Right cardiac atrium (tissue), 5 donors: ENCODE measurements at places on chromosomes 6 and 20. TPM values are rescaled to one million over a fixed set of nuclear protein-coding genes. Genes with fewer than 3 reads are reported as not detected.
A peak's percentile ranks its signal among the peaks of the same experiment; 100 is the strongest.

Gene ZKSCAN3
- 5.3 TPM for total RNA-seq

DNA sequence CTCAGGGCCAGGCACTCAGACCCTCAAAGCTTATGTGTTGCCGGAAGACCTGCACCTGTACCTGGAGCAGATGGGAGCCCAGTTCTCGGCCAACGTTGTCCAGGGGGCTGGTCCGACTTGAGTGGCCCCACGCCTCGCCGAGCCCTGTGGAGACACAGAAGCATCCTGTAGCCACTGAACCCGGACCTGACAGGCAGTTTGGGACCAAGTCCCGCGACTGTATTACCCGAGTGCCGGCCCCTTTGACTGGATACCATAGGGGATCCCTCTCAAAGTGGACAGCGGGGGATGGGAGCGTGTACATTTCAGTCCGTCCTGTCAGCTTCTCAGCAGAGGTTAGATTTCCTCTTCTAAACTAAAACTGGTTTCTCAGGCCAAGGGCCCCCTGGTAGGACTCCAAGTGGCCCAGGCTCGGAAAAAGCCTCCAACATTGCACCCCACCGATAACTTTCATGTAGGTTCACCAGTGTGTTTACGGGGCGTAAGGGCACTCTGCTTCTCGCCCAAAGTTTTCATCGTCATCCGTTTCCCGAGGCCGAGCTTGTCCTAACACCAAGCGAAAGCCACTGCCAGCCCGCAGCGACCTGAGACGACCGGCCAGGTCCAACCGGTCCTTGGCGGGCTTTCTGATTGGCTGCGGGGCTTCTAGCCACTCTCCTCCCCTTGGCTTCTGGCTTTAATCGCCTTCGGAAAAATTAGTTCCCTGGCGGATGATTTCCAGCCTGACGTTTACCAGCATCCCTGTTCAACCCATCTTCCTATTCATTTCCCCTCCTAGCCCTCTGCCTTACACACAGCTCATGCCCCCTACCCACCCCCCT lies 10.8 kb downstream of the SIM1 start:
- no peak for DNase-seq

GRCh38 chr6:56507517-56507916 lies 135.2 kb downstream of the DST start:
- peak; percentile 42 for DNase-seq

Gene BTN3A1
- 11.2 TPM for total RNA-seq

DNA sequence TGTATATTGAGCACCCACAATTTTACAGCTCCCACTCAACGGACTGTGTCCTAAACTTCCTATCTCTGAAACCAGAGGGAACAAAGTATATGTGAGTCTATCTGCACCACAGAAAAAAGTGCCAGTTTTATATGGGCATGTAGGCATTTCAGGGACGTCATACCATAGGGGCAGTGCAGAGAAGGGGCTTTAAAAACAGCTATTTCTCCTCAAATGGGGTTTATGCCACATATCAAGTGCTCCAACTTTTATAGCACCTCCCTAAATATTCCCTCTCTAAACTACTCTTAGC lies 28.9 kb upstream of the ASF1A start:
- no peak for DNase-seq

Gene GPR63
- 0.54 TPM for total RNA-seq

DNA sequence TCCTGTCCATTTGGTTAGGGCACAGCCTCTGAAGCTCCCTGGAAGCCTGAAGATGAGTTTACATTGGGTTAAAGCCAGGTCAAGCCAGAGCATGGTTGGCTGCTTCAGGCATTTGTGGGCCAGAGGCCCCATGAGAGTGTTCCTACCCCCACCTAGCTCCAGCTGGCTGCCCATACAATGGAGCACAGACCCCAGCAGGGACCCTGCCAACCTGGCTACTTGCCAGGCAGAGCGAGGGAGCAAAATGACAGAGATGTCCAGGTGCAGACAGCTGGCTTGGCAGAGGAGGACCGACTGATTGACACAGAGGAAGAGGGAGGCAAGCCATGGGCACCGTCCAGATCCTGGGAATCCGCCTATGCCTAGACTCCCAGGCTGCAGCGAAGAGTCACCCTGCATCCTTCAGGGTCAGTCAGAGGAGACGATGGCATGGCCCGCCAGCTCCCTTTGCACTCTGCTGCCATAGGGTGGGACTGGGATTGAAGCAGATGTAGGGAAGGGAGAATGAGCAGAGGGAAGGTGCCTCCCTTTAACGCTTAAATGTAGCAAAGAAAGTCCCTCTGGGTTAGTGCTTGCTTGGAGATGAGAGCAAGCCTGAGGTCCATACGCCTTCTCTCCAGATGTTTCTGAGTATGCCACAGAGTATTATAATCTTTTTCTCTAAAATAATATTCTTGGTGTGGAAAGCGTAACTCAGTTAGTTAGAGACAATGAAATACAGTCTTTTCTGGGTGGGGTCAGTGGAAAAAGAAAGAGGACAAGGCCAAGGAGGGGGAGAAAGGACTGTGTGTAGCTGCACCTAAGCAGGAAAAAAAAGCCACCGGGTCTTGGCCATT lies 77.6 kb upstream of the FYN start:
- DNase-seq = peak; percentile 33

Gene HLA-F
- 47.4 TPM for total RNA-seq

DNA sequence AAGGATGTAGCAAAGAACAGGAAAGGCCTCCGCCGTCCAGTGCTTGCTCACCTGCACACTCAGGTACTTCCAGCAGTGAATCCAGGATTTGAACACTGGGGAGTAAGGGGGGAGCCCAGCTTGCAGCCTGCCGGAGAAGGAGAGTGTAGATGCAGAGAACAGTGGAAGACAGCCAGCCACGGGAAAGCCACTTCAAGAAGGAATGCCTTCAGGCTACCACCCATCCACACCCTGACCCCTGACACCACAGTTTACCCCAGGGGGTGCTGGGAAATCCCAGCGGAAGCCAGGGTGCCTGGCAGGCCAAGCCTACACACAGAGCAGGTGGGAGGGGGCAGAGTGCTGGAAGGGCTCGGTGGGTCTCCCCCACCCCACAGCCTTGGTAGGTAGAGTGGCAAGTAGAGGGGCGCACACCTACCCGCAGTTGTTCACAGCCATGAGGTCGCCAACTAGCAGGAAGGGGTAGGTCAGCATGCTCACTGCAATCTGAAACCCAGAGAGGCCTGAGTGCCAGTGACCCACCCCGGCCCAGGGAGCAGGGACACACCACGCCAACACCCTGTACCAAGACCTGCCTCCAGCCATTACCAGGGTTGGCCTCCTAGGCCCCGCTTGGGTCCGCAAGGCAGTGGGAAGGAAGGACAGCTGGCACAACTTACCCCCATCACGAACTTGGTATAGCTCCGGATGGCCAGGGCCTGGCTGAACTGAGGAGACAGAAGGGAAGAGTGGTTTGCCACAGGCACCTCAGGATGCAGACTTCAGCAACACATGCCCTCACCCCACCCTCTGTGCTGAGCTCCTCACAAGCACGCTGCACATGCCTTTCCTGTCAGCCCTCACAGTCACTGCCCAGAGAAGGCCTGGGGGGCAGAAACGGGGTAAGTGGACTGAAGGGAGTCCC lies 15.7 kb downstream of the PI16 start:
- DNase-seq = no peak

- DNase-seq = no peak
Observed at GRCh38 chr6:125791151-125791819, 525 bp downstream of the NCOA7 start.

- no peak for DNase-seq
Observed at GRCh38 chr20:7348253-7348652, 580.8 kb downstream of the BMP2 start.
